Skin of body (tissue), 3 donors: ENCODE measurements at places on chromosomes 4 and X. TPM values are rescaled to one million over a fixed set of nuclear protein-coding genes. Genes with fewer than 3 reads are reported as not detected.
A peak's percentile ranks its signal among the peaks of the same experiment; 100 is the strongest.

DNA sequence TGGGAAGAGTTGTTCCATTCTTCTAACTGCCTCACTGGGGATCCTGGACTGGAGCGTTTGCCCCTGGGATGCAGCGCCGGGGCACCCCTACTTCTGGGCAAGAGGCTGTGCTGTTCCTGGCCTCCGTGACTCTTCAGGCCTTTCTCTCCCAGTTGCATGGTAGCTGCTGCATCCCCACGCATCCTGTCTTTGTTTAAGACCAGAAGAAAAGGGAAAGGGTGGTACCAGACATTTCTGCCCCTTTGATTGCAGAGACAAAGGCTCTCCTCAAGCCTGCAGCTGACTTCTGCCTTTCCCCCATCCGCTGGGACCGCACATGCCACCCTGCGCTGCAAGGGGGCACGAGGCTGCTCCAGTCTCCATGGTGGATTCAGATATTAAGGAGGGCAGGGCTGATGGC lies 70.4 kb downstream of the SHROOM2 start:
- no peak for DNase-seq

- DNase-seq: peak; percentile 78
Measured at GRCh38 chr4:29046781-29047180, 1673.4 kb upstream of the PCDH7 start.

DNA sequence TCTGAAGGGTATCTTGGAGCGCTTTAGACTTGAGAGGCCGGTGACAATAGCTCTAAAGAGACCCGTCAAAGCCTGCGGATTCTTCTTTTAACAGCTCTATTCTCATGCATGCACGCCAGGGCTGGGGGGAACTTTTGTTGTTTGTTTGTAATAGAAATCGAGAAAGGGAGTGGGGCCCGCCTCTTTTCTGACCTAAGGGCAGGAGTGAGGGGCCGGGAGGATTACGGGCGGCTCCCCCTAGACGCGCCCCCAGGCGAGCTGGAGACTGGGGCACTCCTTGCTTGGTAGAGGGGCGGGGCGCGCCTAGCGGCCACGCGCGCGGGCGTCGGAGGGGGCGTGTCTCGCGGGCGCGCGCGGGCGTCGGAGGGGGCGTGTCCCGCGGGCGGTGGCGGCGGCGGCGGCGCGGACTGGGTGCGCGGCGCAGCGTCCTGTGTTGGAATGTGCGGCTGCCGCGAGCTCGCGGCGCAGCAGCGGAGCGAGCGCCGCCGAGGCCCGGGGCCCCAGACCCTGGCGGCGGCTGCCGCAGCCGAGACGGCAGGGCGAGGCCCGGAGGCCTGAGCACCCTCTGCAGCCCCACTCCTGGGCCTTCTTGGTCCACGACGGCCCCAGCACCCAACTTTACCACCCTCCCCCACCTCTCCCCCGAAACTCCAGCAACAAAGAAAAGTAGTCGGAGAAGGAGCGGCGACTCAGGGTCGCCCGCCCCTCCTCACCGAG lies at the start of gene REST:
Gene REST (plus strand): TSS at position 412 of the 717 bp plus-strand sequence. CDS start 2,739 bp downstream, outside the sequence.
- peak; percentile 81 for DNase-seq

SSX4 gene
- not detected for total RNA-seq

CYSLTR1 gene
- 6.6 TPM for total RNA-seq
